ENCODE measurements at places on chromosomes 1 and 21. TPM values are rescaled to one million over a fixed set of nuclear protein-coding genes. Genes with fewer than 3 reads are reported as not detected.

Gene OLIG2
- total RNA-seq: not detected

Gene FNDC5
- 17.0 TPM for total RNA-seq

Gene NOS1AP
- total RNA-seq: 9.0 TPM

Gene THEM4
- 13.2 TPM for total RNA-seq

Gene RAD54L
- total RNA-seq: not detected

Gene DNAI4
- 5.3 TPM for total RNA-seq

Gene ORC1
- total RNA-seq: 0.17 TPM

Gene C8B
- not detected for total RNA-seq

Gene PRAMEF8
- not detected for total RNA-seq

Gene KRTAP19-3
- total RNA-seq: not detected

Data from esophagus muscularis mucosa (tissue), 4 donors.